ENCODE measurements at places on chromosomes 4 and X.

DNA sequence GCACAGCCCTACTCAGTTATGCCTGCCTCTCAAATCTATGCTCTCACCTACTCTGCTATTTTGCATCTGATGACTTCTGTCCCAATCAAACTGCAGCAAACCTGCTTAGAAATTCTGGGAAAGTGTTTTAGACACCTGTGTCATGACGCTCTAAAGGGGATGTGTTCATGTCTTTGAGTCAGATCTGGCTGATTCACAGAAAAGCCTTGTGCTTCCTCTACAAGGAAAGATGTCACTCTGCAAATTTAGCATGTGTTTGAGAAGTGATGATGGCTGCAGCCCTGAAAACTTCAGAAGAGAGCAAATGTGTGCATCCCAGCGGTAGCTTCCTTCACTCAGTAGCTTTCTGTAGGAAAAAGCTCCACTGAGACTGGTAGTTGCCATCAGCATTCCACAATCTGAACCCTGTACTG is 235.4 kb downstream of the MGST2 start:
- DNase-seq, result no peak

DNA sequence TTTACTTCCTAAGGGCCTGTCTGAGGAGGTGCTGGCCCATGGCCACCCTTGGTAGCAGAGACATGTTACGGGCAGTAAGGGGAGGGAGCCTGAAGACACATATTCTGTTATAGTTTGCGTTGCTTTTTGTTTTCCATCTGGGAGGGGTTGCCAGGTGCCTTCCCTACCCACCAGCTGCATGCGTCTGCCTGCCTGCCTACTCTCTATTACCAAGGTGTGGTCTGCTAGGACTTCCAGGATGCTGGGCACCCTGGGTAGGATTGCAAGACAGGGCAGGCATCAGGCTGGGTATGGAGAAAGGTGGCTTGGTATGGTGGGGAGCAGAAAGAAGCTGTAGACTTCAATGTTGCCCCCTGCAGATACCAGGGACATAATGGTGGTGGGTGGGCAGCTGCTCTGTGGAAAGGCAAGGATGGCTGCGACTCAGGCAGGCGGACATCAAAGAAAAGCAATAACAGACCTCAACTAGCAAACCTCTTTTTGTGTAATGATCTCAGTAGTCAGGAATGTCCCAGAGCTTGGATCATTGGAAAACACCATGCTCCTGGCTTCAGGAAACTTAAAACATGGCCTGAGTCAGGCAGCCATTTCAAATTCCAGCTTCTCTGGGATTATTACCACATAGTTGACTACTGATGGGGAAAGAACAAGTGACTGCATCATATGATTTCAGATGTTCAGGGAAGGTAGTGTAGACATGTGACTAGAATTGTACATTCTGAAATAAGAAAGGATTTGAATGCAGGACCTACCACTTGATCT is 67.8 kb downstream of the HOPX start:
- no peak for DNase-seq

- DNase-seq, result no peak
These were observed 701.1 kb upstream of the ATOH1 start for GRCh38 chr4:93127489-93127888.

- DNase-seq, result no peak
These were observed 24.6 kb downstream of the TRO start for GRCh38 chrX:54945224-54945623.

Data from aorta (tissue), 5 donors.